NCI-H1092 (cell line): ENCODE measurements at places on chromosomes 4 and X.

DNA sequence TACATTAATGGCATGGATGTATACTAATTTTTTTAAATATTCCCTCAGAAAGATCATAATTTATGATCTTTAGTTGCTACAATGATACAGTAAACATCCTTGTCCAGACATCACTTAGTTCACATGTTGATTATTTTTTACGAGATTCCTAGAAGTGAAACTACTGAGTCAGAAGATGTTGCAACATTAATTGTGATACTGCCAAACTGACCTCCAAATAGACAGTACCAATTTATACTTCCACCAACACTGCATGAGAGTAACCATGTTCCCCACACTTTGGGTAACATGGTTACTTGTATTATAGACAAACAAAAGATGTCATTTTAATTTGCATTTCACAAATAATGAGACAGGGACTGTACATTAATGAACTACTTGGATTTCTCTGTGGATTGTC, 19.6 kb downstream of the RCHY1 start:
- no peak for DNase-seq

DNA sequence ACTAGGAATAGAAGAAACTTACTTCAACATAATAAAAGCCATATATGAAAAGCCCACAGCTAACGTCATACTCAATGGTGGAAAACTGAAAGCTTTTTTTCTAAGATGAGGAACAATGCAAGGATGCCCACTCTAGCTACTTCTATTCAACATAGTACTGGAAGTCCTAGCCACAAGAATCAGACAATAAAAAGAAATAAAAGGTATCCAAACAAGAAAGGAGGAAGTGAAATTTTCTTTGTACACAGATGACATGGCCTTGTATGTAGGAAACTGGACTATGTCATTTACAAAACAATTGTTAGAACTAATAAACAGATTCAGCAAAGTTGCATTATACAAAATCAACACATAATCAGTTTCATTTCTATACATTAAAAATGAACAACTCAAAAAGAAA, 25.5 kb upstream of the NXT2 start:
- no peak for DNase-seq

GRCh38 chr4:39326468-39326977, 39.6 kb downstream of the RFC1 start:
- DNase-seq, result no peak

GRCh38 chr4:137934911-137935310, 307.2 kb downstream of the SLC7A11 start:
- no peak for DNase-seq

DNA sequence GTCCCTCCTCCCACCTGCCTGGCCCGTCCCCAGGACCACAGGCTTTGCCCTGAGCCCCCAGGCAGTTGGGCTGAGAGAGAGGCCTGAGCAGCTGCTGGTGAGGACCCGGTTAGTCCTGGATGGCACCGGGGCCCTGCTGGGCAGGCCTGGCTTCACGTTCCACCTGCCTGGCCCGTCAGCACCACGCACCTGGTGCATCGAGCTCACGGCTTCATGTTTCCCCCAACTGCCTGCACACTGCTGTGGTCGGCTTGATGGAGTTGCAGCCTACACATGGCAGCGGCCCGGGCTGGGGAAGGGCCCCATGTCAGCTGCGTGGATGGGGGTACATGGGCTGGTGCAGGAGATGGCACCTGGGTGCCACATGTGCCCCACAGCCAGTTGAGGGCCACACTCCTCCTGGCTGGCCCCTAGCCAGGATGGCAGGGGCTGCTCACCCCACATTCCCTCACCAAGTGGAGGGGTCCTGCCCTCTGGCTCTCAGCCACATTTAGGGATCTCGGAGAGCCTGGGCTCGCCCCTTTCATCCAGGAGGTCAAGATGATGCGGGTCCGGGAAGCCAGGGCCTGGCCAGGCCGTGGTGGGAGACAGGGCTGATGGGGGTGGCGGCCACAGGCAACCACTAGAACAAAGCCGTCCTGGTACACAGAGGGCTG, 28.5 kb downstream of the NKX1-1 start:
- no peak for DNase-seq

- DNase-seq, result no peak
Observed at GRCh38 chrX:114390251-114390796, 193.6 kb upstream of the HTR2C start.

- no peak for DNase-seq
Observed at GRCh38 chr4:187283201-187283955, 559.7 kb upstream of the FAT1 start.

- DNase-seq, result no peak
Observed at GRCh38 chr4:169059306-169060211, 49.5 kb upstream of the CBR4 start.

DNA sequence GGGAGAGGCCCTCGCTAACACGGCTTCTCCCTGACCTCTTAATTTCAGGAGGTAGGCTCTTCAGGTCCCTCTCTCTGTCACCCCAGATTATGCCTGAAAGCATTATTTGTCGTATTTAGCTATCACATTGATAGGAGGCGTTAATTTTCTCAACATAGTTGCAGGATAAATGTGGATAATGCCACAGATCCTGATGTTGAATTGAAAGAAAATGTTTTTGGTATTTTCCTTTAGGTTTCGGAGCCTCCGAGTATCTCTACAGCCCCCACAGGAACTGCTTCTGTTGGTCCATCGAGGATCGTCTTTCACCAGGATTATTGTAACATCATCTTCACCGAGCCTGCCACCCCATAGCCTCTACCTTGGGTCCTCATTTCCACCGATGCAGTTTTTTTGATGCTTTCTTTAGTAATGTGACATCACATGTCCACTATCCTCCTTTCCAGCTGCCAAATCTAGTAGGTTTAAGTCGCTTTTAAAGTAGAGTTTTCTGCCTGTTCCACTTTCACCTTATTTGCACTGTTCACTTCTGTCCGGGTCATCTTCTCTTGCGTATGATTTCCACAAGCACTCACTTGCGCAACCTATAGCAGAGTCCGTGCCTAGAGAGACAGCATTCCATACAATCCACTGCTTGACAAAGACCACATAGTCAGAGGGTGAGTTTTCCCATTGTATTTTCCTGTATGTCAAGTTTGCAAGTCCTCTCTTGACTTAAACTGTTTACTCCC, 665 bp downstream of the TIGD2 start:
- no peak for DNase-seq

DNA sequence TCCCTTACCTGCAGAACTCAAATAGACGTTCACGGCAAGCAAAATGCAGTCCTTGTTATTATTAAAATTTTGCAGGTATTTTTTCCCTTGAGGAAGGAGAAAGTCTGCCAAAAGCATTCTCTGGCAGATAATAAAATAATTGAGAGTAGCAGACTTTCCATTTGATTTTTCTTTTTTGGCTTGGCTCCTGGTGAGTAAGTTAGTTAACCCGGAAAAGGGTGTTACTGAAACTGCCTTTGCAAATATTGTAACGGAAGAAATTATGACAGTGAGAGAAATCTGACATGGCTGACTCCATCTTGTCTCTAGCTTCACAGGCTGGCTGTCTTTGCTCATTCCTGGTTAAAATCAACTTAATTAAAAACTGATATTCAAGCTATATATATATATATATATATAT, 100.5 kb downstream of the GPR143 start:
- DNase-seq, result no peak

DNA sequence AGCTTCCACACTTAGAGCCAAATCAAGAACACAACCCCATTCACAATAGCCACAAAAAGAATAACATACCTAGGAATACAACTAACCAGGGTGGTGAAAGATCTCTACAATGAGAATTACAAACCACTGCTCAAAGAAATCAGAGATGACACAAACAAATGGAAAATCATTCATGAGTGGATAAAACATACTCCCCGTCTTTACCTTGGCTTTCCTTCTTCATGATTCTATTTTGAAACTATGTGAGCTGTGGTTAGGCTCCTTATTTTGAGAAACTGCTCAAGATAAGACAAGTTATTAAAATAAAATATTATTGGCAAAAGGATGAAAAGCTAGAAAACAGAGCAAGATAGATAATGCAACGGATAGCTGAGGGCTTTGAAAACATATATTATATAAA, 598.1 kb upstream of the FAT1 start:
- DNase-seq, result no peak

DNA sequence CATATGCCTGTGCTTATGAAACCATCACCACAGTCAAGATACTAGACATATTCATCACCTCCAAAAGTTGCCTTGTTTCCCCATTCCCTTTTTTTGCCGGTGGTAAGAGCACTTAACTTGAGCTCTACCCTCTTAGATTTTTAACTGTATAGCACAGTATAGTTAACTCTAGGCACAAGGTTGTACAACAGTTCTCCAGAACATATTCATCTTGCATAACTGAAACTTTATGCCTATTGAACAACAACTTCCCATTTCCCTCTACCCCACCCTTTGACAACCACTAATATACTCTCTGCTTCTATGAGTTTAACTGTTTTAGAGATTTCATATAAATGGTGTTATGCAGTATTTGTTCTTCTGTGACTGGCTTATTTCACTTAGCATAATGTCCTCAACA, 119.3 kb downstream of the ASB9 start:
- DNase-seq, result no peak

GRCh38 chrX:118198577-118198976, 82.0 kb upstream of the KLHL13 start:
- no peak for DNase-seq

DNA sequence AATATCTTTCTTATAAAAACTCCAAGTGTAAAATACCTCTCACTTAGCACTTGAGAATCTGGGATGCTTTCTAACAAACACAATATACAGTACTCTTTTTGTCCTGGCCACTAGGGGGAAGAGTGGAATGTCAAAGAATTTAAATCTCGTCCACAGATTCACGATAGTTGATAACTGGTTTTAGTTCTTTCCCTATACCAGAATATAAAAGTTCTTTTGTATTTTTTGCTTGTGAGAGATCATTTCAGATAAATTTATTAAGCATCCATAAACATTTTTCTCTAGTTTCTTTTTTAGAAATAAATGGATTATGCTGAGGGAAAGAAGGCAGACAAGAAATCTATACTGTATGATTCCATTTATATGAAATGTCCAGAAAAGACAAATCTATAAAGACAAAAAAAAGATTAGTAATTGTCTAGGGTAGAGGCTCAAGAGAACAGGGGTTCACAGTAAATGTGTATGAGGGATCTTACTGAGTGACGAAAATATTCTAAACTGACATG, 50.4 kb downstream of the MGARP start:
- no peak for DNase-seq

DNA sequence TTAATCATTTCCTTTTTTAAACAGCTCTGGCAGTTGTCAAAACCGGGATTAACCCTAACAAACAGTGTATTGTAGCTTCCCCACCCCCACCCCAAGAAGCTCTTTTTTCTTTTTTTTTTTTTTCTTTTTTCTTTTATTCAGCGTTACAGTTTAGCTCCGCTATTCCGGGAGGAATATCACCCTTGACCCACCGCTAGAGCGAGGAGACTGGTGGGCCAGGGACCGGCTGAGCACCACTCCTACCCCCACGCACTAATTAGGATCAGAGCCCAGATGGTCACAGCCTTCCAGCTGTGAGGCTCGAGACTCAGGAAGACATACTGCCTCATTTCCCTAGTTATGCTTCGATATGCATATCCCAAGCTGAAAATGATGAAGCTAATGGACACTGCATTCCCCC, 2.0 kb downstream of the PARM1 start:
- DNase-seq, result no peak

GRCh38 chrX:12825801-12826200, 34.6 kb downstream of the PRPS2 start:
- DNase-seq, result no peak

DNA sequence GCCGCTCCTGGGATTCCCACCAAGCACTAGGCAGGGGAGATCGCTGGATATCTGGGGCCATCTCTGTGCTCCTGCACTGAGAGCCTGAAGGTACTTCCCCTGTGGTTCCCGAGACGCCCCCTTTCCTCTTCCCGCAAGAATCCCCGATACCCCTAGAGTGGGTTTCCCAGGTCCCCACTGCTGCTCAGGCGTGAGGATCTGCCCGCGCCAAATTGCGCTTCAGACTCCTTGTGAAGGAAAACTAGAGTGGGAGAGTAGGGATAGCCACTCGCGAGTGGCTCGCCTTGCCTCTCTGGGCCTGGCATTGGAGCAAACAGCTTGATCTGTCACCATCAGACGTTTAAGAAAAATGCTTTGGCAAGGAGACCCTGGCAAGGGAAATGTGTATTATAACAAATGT, 1.5 kb downstream of the IL1RAPL2 start:
- no peak for DNase-seq

GRCh38 chr4:140236654-140237169, 82.7 kb upstream of the MAML3 start:
- DNase-seq, result no peak

GRCh38 chrX:115913575-115913974, 257.0 kb upstream of the AGTR2 start:
- DNase-seq, result no peak

DNA sequence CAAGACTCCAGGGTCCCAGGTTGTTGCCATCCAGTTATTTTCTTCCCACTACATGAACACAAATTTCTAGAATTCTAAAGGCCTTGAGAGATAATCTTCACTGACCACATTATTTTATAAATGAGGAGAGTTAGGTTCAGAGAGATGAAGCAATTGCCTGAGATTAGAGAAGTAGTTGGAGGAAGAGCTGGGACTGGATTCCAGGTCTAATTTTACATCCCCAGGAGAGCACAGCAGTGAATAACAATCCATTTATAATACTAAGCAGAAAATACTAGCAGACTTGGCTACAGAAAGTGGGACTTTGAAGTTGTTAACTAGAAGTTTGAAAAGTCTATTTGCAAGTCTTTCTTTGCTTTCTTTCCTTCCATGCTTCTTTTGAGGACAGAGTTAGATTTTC, 231.3 kb upstream of the S100G start:
- no peak for DNase-seq

DNA sequence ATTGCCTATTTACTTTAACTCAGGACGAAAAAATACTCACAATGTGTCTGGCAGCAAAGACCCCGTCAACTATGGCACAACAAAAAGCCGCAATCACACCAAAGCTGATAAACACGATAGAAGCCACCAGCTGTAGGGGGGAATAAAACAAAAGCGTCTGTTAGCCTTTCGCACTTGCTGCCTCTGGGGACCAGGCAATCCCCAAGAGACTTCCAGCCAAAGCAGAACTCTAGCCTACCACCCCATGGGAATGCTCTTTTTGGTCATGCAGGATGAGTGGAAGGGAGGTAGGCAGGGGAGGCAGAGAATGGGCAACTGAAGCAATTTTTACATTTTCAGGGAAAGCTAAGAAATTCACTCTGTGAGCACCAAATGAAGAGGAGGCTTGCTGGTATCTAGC, 20.1 kb downstream of the TMEM255A start:
- no peak for DNase-seq

DNA sequence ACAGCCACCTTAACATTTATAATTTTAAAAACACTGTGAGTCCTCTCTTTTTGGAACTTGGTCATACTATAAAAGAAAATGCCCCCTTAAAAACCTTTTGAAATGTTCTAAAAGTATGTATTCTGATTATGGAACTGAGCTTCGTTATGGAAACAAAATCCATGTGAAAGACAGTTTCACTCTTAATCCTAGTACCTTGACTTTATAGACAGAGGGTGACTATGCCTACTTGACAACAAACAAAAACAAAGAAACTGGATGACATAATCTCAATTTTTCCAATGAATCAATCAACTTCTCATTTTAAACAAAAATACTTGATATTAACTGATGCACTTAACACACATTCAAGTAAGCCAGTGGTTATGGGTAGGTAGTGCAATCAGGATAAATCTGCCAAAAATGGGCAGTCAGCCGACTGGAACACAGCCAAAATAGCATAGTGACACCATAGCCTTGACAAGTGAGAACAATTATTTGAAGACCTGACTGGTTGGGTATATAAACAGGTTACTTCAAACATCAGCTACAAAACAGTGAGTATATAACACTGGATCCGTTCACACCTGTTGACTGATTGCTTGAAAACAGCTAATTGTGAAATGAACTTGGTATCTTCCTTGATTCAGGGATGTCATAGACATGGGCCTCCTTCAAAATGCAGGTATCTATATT, 265.5 kb downstream of the PPP3CA start:
- no peak for DNase-seq
